ENCODE measurements at places on chromosomes 7 and 10. TPM values are rescaled to one million over a fixed set of nuclear protein-coding genes. Genes with fewer than 3 reads are reported as not detected.

GRCh38 chr7:67847092-67847787 lies 850.6 kb downstream of the TYW1 start:
- DNase-seq, result no peak

- DNase-seq, result no peak
Observed at GRCh38 chr10:89815049-89815853, 113.9 kb downstream of the KIF20B start.

- DNase-seq, result no peak
Observed at GRCh38 chr7:142883571-142884285, 1.8 kb downstream of the TRPV6 start.

DNA sequence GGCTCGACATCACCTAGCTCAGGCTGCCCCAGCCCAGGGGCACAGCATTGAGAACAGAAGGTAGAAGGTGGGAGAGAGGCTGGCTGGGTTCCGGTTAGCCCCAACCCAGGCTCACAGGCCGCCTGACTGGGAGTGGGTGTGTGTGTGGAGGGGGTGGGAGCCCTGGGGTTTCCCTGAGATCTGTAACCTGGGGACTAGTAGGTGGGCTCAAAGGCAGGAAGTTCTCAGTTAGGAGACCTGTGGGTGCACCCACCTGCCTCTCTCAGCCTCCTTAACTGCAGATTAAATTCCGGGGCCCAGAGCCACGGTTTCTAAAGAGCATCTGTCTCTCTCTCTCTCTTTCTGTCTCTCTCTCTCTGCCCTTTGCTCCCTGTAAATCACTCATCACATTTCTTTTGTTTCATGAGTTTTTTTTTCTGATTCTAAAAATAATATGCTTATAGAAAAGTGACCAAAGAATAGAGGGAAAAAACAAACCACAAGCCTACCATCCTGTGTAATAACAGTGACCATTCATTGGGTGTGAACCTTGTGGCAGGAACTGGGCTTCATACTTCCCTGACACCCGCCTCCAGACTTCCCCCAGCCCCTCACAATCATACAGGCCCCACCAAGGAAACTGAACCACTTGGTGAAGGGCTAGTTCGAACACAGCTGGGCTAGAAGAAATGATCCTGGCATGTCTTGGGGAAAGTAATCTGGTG lies 83.4 kb upstream of the SMNDC1 start:
- DNase-seq, result no peak

Gene CDK5
- 15.9 TPM for total RNA-seq

- no peak for DNase-seq
Observed at GRCh38 chr7:9026121-9026520, 592.7 kb downstream of the NXPH1 start.

Gene CPA4
- total RNA-seq, result 0.43 TPM

- DNase-seq, result no peak
Observed at GRCh38 chr10:129870961-129871621, 93.0 kb downstream of the EBF3 start.

Data from mucosa of gallbladder (tissue), 1 donor.